ENCODE measurements at places on chromosomes 11 and 22.

- DNase-seq: no peak
Observed at GRCh38 chr22:17919276-17920144, 104.9 kb downstream of the MICAL3 start.

- DNase-seq: no peak
Observed at GRCh38 chr22:49372111-49372529, 455.6 kb downstream of the BRD1 start.

DNA sequence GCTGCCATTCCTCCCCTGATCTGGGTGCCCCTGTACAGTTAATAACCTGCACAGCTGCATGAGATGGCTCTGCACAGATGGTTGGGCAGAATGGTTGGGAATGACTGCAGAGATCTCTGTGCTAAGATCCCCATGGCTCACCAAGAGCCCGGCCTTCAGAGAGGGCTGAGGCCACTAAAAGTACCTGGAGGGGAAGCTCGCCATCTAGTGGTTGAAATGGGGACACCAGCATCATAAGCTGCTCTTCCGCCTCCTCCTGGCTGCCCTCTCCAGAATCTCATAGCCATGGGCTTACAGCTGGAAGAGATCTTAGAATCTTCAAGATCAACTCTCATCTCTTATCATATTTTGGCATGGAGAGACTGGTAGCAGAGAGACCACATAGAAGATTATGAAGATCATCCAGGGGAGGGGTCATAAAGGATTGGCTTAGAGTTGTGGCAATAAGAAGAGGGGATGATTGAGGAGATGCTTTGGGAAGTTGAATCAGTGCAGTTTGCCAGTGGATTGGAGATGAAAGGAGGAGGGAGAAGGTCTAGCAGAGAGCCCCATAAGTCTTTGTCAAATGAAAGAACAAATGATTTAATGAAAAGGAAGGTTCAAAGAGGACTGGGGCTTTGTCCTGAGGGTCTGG is 22.0 kb upstream of the TLCD5 start:
- DNase-seq: peak; percentile 42

DNA sequence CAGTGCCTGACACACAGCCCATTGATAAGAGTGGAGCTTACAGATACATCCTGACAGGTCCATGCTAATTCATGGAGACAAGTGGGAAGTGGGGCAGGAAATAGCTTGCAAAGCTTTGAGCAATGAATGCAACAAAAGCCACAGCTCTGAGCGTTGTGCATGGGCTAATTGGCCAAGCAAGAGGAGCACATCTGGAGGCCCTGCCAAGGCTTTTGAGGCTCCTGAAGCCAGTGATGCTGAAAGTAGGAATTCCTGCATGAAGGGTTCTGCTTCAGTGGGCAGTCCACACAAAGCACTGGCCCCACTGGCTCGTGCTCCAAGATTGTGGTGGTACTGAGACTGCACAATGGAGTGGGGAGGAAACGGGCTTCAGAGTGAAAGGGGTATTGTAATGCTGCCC is 103.8 kb upstream of the CSNK2A3 start:
- no peak for DNase-seq

- no peak for DNase-seq
Observed at GRCh38 chr11:66426314-66426713, 5.5 kb downstream of the NPAS4 start.

GRCh38 chr11:133207995-133208394 is 324.3 kb downstream of the OPCML start:
- DNase-seq: no peak
